NCI-H2029 (cell line): ENCODE measurements at places on chromosomes 5 and 9.

- DNase-seq: no peak
Observed at GRCh38 chr5:126716861-126717260, 60.1 kb upstream of the LMNB1 start.

- DNase-seq: peak; percentile 16
Observed at GRCh38 chr9:69549310-69550202, 122.6 kb downstream of the APBA1 start.

DNA sequence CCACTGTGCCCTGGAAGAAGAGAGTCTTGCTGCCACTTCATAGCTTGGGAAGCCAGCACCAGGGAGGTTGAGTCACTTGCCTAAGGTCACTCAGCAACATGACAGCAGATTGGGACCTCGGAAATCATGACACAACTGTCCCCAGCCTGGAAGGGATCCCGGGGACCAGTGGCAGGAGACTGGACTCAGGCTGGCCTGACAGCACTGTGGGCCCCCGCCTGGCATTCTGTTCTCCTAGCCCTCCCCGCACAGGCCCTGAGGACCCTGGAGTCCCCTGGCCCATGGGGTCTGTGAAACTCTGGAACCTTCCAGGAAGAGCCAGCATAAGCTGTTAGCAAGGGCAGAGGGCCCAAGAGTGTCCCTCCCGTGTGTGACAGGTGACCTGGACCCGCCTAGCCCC is 64.9 kb downstream of the COL5A1 start:
- no peak for DNase-seq

DNA sequence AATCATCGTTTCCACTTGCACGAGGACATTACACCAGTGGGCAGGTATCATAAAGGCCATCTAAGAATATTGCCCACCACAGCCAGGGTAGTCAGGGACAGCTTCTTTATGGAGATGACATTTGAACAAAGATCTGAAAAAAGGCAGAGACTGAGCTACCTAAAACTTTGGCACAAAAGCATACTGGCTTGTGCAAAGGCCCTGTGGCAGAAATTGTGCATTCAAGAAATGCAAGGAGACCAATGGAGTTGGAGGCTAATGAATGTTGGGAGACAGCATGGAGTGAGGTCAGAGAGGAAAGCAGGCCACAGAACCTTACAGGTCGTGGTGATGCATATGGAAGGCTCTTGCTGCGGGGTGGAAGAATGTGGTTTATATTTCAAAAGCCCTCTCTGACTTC is 578.5 kb downstream of the BNC2 start:
- no peak for DNase-seq

DNA sequence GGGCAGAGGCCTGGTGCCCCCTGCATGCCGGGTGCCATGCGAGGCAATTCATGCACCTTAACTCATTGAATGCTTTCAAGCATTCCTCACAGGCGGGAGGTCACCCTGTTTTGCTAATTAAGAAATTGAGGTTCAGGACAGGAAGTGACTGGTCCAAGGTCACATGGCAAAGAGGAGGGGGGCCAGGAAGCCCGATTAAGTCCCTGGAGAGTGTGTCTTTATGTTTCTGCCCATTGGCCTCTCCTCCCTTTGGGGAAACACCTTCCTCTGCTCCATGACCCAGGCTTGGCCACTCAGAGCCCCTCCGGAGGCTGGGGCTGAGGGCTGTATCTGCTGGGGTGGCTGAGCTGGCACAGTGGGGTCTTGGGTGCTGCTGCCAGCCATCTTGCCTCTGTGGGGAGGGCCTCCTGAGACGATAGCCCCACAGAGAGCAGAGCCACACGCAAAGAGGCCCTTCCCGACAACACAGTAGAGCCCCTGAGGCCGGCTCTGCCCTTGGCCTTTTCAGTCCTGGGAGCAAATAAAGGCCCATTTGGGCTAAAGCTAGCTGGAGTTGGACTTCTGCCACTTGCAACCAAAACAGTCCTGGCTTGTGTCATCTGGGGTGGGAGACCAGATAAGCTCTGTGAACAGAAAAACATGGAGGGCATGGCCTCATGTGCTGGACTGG is 90.8 kb upstream of the NEURL1B start:
- DNase-seq: no peak

- no peak for DNase-seq
Observed at GRCh38 chr5:96927008-96927407, 8.9 kb upstream of the LNPEP start.

DNA sequence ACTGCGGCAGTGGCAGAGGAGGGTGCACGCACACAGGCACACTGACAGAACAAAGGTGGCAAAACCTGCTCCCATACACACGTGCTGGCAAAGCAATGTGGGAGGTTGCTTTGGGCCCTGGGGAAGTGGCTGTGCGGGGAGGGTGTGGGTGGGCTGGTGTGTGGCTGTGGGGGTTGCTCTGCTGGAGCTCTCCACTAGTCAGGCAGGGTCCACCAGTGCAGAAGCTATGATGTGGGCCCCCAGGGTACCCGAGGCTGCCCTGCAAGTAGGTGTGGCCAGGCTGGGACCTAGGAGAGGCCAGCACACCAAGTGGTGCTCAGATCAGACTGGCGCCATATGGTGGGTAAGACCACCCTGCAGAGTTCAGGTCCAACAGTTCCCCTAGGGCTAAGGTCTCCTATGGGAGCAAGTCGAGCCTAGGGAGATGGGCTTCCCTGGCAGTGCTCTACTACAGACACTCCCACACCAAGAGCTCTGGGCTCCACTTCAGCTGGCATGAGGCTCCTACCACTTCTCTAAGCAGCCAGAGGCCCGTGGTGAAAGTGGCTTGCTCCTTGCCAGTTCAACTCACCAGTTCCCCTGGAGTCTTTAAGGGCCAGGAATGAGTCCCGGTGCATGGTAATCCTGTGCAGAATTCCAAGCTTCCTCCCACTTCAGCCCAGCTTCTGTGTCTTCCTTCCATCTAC is 46.2 kb upstream of the IFNE start:
- DNase-seq: no peak

DNA sequence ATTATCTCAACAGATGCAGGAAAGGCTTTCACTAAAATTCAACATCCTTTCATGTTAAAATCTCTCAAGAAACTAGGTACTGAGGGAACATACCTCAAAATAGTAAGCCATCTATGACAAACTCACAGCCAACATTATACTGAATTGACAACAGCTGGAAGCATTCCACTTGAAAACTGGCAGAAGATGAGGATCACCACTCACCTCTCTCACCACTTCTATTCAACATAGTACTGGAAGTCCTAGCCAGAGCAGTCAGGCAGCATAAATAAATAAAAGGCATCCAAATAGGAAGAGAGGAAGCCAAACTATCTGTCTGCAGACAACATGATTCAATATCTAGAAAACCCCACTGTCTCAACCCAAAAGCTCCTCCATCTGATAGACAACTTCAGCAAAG is 203.6 kb upstream of the GRAMD2B start:
- no peak for DNase-seq

DNA sequence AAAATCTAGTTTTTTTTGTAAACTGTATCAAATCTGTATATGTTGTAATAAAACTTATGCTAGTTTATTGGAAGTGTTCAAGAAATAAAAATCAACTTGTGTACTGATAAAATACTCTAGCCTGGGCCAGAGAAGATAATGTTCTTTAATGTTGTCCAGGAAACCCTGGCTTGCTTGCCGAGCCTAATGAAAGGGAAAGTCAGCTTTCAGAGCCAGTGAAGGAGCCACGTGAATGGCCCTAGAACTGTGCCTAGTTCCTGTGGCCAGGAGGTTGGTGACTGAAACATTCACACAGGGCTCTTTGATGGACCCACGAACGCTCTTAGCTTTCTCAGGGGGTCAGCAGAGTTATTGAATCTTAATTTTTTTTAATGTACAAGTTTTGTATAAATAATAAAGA is 24.3 kb downstream of the HMGCR start:
- no peak for DNase-seq

GRCh38 chr5:174526177-174526576 is 198.2 kb upstream of the MSX2 start:
- DNase-seq: no peak

GRCh38 chr9:27561685-27562084 is 11.6 kb downstream of the C9orf72 start:
- DNase-seq: no peak

DNA sequence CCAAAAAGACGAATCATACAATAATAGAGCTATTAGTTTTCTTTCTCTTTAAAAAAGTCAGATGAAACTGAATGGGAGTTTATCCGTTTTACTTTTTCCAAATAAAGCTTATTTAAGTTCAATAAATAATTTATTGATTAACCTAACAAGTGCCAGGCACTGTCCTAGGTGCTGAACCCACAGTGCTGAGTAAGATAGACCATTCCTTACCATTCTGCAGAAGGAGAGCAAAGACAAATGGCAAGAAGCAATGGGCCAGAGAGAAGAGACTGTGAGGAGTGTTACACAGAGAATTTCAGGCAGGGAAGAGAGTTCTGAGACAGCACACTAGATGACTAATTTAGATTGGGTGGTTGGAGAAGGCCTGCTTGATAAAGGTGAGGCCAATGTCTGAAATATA is 127.2 kb downstream of the AUH start:
- DNase-seq: no peak

DNA sequence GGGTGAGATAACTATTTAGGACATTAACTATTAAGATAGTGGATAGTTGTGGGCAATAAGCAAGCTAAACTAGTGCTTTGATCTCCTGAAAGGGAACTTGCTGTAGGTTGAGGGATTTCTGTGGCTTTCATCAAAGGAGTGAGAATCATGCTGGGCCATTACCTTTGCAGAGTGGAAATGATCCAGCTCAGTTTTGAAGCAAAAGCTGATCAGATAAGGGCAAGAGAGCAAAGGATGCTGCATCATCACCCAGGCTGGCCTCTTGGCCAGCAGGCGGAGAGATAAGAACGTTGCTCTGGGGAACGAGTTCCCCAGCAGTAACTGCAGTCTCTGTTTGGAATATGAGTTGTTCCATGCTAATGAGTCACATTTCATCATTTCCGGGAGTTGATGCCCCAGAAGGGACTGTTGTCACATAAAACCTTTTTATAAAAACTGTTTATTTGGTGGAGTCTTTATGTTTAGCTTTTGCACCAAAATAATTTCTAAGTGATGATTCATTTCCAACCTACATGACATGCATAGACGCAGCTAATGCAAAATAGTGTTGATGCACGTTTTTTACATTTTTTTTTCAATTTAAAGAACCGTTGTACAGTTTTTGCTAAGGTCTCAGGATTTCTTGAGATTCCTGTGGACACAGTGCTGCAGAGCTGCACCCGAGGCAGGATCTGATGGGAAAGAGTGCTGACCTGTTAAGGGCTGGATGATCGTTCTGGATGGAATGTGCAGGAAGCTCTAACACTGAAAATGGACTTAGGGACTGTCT is 99.3 kb downstream of the ACTBL2 start:
- DNase-seq: no peak

DNA sequence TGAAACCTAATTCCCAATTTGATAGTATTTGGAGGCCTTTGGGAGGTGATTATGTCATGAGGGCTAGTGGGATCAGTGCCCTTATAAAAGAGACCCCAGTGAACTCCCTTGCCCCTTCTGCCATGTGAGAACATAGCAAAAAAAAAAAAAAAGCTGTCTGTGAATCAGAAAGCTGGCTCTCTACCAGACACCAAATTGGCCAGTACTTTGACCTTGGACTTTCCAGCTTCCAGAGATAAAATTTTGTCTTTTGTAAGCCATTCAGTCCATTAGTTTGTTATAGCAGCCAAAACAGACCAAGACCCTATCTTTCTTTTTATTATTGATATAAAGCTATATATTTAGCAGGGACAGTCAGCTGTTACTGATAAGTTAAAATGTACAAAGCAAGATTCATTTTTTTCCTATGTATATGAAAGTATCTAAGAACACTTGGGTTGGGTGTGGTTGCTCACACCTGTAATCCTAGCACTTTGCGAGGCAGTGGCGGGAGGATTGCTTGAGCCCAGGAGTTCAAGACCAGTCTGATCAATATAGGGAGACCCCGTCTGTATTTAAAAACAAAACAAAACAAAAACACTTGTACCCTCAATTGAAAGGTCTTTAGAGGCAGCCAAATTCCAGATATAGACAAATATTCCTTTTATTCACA is 8.1 kb upstream of the C5orf24 start:
- no peak for DNase-seq

GRCh38 chr9:107246259-107247254 is 36.5 kb upstream of the RAD23B start:
- DNase-seq: peak; percentile 22

- no peak for DNase-seq
Observed at GRCh38 chr9:97938081-97938644, at the start of gene HEMGN. Gene HEMGN, minus strand, starts transcription at chr9:97938172. Its CDS starts 36 bp downstream, at chr9:97938136.

- DNase-seq: peak; percentile 45
Observed at GRCh38 chr5:122858451-122858850, 13.0 kb downstream of the SNX24 start.

DNA sequence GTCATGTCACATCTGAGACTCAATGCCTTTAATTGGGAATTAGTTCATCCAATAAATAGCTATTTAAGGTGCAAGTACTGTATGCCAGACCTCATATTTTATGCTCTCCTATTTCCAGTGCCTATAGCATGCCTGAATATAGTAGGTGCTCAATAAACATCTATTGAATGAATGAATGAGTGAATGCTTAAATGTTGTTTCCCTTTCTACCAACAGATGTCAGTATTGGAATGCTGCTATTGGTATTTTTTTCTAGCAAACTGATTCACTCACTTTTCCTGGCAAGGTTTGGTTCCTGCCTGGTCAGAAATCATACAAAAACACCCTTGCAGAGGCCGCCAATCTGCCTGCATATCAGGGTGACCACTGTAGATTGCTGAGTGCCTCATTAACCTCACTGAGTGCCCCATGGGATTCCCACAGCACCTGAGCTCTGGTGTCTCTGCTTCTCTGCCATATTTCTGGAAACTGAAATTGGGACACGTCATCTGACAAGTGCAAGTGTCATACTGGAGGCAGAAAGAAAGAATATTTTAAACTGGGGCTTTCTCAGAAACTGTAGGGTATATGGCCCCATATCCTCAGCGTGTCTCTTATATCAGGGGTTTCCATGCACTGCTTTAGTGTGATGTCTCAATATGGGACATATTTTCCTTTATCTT is 359.7 kb downstream of the TRIM32 start:
- no peak for DNase-seq

GRCh38 chr5:176985516-176985915 is 21.1 kb downstream of the UIMC1 start:
- no peak for DNase-seq

GRCh38 chr5:174381241-174381640 is 335.7 kb downstream of the NSG2 start:
- DNase-seq: no peak

- DNase-seq: no peak
Observed at GRCh38 chr5:154818471-154819116, 31.8 kb downstream of the FAXDC2 start.

GRCh38 chr9:97900738-97901565 is 21.3 kb downstream of the TRMO start:
- peak; percentile 13 for DNase-seq

DNA sequence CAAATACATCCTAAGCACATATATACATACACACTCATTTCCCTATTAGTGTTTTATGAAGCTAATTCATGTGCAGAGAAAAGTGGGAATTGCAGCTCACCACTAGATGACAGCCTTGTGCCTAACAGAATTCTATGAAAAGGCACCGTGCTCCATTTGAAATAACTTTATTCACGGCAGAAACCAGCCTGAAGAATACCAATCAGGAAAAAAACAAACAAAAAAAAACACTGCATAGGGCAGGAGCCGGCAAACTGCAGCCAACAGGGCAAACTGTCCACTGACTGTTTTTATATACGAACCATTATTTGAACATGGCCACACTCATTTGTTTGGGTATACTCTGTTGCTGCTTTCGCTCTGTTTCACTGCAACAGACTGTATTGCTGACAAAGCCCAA is 33.6 kb downstream of the ERMP1 start:
- DNase-seq: no peak
